ENCODE measurements at places on chromosomes 5 and 9. TPM values are rescaled to one million over a fixed set of nuclear protein-coding genes. Genes with fewer than 3 reads are reported as not detected.
A peak's percentile ranks its signal among the peaks of the same experiment; 100 is the strongest.

- no peak for DNase-seq
Observed at GRCh38 chr5:116044073-116044472, 11.8 kb downstream of the ARL14EPL start.

GRCh38 chr9:89605465-89606048, 745 bp downstream of the GADD45G start:
- peak; percentile 39 for DNase-seq

GRCh38 chr9:127628758-127629467, 16.8 kb downstream of the STXBP1 start:
- DNase-seq: no peak

- DNase-seq: no peak
Observed at GRCh38 chr5:158326256-158326655, 467.3 kb upstream of the CLINT1 start.

DNA sequence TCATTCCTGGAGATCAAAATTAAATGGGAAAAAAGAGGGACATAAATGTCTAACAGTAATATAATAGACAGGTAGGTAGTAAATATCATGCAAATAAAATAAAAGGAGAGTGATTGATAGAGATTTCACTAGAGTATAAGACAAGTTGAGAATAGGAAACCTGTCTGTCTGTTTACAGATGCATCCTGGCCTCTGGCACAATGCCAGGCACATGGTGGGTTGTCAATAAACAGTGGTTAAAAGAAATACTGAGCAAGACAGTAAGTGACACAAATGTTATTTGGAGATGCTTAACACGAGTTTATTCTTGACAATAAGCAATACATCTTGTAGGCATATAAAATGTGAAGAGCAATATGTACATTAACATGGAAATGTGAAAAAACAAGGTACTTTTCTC, 33.3 kb downstream of the RICTOR start:
- no peak for DNase-seq

DNA sequence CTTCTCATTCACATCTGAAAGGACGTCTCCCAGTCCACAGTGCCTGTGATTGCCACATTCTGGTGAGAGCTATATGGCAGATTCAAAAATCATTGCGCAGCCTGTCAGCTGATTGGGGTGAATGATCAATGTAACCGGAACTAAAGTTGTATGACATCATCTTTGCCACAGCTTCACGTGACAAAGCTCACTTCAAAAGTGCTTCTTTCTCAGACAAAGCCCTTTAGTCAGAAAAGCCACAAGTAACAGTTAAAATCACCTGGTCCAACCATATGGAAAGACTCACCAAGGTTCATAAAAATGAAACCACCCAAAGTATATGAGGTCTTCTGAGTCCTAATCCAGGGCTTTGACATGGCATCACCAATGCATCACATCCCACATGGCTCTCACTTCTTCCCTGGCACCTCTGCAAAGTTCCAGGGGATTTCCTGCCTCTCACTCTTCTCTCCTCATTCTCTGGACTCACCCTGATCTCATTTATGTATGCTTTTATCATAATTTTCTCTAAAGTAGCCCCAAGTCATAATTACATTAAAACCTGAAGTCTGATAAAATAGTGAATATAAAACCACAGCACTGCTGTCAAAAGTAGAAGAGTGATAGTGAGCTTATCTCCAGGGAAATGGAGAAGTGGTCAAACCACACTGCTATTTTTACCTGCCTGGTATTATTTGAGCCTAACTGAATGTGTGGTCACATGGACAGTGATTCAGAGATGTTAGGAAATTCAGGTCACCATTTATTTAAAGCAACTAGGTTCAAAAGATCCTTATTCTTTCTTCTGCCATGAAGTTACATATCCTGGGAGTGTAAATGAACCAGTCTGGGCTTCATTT, 193.1 kb upstream of the PTGER4 start:
- DNase-seq: peak; percentile 40

DNA sequence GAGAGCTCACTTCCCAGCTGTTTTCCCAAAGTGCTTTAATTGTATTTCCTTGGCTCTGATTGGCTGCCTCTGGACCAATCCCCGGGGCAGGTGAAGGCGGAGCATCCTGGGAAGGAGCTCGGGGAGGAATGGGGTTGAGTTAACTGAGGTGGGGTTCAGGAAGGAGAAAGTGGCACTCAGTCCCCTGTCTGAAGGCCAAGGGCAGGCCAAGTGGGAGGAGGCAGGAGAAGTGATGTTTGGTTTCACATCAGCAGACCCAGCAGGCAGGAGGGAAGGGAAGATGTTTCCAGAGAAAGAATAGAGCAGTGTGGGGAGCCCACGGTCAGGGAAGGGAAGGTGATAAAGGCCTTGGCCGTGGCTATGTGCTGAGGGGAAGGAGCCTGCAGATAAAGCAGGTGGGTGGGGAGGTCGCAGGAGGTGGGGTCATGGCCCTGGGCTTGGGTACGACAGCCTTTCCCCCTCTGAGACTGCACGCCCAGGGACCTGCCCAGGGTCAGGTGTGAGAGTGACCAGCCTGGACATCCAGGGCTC, 3.1 kb downstream of the TSPAN17 start:
- no peak for DNase-seq

DNA sequence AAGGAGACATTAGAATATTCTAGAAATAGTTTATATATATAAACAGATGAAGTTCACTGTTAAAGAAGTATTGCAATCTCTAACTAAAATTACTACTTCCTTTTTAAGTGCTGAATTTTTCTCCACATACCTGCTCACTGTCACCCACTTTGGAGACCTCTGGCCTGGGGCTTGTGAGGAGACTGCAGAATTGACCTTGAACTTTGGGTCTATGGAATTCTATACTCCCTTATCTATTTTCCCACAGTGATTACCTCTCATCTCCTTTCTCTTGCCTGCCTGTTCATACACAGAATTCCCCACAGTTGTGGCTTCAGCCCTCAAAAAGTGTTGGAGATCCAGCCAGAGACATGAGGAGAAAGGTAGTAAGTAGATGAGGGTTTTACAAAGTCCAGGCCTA, 45.4 kb downstream of the LARP1 start:
- no peak for DNase-seq

GRCh38 chr9:133709015-133709611, 29.0 kb downstream of the SARDH start:
- peak; percentile 78 for DNase-seq

- no peak for DNase-seq
Observed at GRCh38 chr5:158800481-158800880, 299.2 kb downstream of the EBF1 start.

GRCh38 chr9:126838055-126838811, 22.2 kb upstream of the ZBTB34 start:
- no peak for DNase-seq

DNA sequence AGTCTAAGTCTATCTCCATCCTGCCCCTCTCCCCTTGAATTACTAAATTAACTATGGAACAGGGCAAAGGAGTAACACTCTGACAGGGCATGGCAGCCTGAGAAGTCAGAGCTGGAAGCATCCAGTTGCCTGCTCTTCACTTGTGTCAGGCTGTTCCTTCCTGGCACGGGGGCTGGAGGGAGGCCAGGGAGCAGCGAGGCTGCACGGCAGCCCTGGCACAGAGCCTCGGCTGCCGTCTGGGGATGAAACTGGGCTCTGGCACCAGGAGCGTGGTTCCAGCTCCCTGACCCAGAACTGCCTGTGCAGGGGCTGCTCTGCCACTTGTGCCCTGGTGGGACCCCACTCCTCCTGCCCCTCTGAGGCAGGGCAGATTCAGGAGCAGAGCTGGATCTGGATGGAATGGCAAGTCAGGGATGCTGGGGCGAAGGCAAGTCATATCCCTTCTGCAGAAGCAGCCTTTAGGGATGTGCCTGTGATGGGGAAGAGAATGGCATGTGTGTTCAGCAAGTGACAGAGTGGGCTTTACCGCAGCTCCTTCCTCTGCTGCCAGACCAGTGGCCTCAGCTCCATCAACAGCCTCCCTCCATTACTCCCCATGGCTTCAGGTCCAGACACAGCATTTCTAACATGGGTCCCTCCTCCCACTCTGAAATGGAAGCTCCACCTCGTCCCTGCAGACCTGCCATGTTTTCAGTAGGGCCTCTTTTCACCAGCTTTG, 42.2 kb upstream of the PDE8B start:
- no peak for DNase-seq

DNA sequence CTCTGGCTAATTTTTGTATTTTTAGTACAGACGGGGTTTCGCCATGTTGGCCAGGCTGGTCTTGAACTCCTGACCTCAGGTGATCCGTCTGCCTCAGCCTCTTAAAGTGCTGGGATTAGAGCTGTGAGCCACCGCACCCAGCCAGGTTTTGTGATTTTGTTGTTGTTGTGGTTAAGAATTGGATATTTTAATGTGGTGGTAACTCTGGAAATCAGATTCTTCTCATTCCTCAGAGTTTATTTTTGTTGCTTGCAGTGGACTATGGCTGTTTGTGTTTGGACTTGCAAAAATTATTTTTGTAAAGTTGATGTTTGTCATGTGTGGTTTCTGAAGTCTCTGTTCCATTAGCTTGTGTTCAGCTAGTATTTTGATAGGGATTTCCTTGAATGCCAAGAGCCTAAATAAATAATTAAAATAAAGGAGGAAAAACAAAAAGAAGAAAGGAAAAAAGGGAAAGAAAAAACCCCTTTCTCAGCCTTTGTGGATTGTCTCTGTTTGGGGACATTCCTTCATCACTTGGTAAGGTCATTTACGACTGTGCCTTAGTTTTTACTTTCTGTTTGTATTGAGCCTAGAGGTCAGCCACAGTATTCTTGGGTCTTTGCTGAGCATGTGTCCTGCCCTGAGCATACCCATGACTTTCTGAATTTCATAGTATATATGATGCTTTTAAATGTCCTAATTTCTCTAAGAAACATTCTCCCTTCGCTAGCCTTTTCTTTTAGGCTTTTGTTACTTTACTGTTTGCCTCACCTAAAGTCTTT, 37.3 kb downstream of the PBX3 start:
- no peak for DNase-seq

- no peak for DNase-seq
Observed at GRCh38 chr9:15249042-15249818, 57.8 kb downstream of the TTC39B start.

SGCD gene
- not detected for polyA plus RNA-seq

BARX1 gene
- polyA plus RNA-seq: not detected

INSYN2B gene
- polyA plus RNA-seq: not detected

UAP1L1 gene
- 7.8 TPM for polyA plus RNA-seq

PRELID2 gene
- polyA plus RNA-seq: 0.38 TPM

SPATA31E1 gene
- not detected for polyA plus RNA-seq
